ENCODE measurements at places on chromosomes 11 and 22. TPM values are rescaled to one million over a fixed set of nuclear protein-coding genes. Genes with fewer than 3 reads are reported as not detected.
A peak's percentile ranks its signal among the peaks of the same experiment; 100 is the strongest.

DNA sequence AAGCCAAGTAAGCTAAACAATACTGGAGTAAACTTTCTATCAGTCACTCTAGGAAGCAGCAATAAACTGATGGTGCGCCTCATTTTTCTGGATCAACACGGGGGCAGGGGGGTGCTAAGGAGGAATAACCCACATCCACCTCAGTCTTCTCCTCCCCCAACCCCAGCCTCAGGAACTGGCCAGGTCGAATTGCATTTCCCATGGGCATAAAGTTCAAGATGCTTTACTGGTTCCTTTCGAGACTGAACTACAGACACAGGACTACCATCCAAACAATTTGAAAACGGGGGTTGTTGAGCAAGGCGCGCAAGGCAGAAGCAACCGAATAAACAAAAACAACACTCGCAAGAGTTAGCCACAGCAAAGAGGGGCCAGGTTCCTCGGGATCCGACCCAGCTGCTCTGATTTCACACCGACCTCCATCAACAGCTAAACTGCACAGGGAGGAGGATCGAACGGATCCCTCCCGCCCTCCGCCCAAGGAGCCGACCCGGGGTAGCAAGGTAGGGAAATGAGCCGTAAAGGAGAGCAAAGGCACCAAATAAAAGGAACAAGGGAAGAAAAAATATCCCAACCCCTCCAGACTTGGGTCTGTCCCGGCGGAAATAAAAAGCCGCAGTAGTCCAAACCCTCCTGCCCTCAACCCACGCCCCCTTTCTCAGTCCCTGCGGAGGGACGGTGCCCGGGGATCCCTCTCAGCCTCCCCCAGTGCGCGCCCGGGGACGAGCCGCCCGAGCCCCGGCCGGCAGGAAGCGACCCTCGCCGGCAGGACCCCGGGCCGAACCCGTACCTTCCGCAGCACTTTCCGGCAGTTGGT, 801 bp downstream of the SESN3 start:
- H3K27me3 ChIP-seq: no peaks in the 10 kb centered on the region
- H3K4me3 ChIP-seq: peak overlapping the region; percentile 38
- peak; percentile 38 for DNase-seq
- peaks cover 5% of the 10 kb centered on the region for H3K4me1 ChIP-seq
- H3K36me3 ChIP-seq: no peaks in the 10 kb centered on the region

GRCh38 chr11:69744435-69744834, 30.7 kb downstream of the FGF4 start:
- H3K27me3 ChIP-seq: no peaks in the 10 kb centered on the region
- H3K4me1 ChIP-seq: no peaks in the 10 kb centered on the region
- H3K4me3 ChIP-seq: no peak overlapping the region
- DNase-seq: no peak

GRCh38 chr11:38282718-38283117, 1684.7 kb upstream of the RAG2 start:
- H3K27ac ChIP-seq: no peak overlapping the region
- no peak for DNase-seq
- H3K4me3 ChIP-seq: no peak overlapping the region
- H3K4me1 ChIP-seq: no peaks in the 10 kb centered on the region
- H3K27me3 ChIP-seq: no peaks in the 10 kb centered on the region

DNA sequence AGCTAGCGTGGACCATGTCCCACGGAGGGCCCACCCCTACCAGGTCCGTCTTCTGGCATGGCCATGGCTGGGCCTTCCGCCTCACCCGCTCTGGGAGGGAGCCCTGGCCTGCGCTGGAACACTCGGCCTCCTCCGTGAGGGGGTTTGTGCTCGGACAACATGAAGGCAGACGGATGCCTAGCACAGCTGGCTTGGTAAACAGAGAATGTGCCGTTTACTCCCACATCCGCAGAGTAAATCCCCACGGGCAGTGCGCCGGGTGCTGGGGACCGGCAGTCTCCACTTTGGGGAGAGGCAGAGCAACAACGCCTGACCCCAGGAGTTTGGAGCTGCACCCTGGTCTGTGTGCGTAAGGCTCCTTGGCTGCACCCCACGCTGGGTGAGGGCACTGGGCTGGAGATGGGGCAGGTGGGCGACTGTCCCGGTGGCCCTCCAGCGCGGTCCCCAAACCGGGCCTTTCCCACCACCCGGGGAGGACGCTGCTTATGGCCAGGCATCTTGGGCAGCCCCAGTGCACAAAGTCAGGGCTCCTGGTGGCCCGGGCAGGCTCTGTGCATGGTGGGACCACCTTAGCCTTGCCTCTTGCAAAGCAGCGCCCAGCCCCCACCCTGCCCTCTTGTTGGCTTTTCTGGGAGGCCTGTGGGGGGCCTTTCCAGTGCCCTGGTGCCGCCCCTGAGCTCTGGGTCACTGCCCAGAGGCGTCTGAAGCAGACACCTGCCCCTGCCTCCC, 30.7 kb upstream of the MUC5AC start:
- H3K27me3 ChIP-seq: no peaks in the 10 kb centered on the region
- no peaks in the 10 kb centered on the region for H3K36me3 ChIP-seq
- no peaks in the 10 kb centered on the region for H3K4me1 ChIP-seq
- no peak overlapping the region for H3K27ac ChIP-seq
- no peak for DNase-seq

DNA sequence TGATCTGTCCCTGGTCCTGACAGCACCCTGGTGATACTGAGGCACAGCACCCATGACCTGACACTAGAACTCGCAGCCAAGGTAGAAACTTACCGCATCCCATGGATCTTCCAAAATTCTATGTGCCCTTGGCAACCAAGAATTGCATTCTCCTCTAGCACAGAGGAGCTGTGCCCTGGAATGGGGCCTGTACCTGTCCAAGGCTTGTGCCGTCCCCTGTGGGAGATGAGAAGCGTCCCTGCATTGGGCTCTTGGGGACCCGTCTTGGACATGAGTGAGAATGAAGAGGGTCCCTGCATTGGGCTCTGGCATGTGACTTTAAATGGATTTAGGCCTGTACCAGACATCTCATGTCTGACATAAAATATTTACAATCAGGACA, 67.1 kb downstream of the GGTLC2 start:
- no peak overlapping the region for H3K4me3 ChIP-seq
- no peaks in the 10 kb centered on the region for H3K27me3 ChIP-seq
- H3K4me1 ChIP-seq: no peaks in the 10 kb centered on the region
- no peak overlapping the region for H3K27ac ChIP-seq

- no peak overlapping the region for H3K4me3 ChIP-seq
- H3K4me1 ChIP-seq: no peaks in the 10 kb centered on the region
- DNase-seq: no peak
Measured at GRCh38 chr11:91136631-91137030, 913.8 kb upstream of the CHORDC1 start.

DNA sequence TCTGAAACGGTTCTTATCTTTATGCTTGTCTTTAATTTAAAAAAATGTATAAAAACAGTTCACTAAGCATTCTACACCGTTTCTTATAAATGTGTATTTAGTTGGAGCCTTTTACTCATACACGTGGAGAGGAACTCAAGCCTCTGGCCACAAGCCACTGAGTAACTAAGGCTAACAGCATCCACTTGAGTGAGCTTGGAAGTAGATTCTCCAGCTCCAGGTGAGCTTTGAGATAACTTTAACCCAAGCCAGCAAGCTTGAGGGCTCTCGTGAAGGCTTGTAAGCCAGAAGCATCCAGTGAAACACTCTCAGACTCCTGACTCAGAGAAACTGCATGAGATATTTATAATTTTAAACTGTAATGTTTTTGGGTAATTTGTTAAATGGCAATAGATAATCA, 82.6 kb downstream of the ARHGAP20 start:
- no peak for DNase-seq
- no peaks in the 10 kb centered on the region for H3K4me1 ChIP-seq
- H3K27ac ChIP-seq: no peak overlapping the region
- H3K4me3 ChIP-seq: no peak overlapping the region

DNA sequence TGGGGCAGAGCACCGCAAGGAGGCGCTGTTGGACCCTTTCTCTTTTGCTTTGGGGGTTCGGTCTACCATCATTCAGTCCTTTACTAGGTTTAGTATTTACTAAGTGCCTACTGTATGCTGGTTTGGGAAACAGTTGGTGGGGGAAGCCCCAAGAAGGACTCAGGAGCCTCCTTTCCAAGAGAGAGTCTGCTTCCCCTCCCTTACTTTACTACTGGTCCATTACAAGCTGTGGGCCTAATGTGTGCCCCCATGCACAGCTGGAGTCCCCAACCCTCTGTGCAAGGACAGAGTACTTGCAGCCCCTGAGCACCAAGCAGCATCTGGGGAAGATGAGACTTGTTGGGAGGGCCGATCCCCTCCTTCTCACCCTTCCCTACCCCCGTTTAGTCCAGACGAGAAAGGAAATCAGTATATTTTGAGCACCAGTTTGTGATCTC, 876 bp upstream of the UBE2L6 start:
- no peak for DNase-seq
- H3K27me3 ChIP-seq: no peaks in the 10 kb centered on the region
- H3K4me1 ChIP-seq: peaks cover 8% of the 10 kb centered on the region
- H3K36me3 ChIP-seq: no peaks in the 10 kb centered on the region

DNA sequence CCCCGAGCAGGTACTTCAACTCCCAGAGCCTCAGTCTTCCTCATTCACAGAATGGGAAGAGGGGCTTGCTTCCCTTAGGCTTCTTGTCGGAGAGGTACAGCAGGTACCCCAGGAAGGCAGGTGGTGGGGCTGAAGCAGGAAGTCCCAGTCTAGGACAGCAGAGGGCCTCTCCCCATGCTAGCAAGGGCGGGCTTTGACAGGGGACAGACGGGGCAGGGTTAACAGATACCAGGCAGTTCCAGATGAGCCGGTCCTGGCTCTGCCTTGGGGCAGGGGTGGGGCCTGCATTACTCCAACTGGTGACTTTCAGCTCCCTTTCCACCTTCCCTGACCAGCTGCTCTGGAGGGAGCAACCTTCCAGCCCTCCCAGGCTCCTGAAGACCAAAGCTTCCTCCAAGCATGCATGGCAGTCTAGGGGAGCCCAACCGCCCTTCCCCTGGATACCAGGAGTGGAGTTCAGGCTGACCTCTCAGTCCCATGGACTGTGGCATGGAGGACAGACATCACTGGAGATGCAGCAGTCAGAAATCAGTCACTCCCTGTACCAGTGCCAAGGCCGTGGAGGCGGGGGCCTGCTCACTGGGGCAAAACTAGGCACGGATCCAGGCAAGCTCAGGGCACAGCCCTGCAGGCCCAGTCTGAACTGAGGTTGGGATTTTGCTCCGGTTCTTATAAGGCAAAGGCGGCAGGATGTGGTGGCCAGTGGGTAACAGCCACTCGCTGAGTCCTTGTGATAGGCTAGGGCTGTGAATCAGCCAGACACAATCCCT, 60.5 kb downstream of the NAT10 start:
- no peak overlapping the region for H3K27ac ChIP-seq
- no peak overlapping the region for H3K4me3 ChIP-seq
- H3K36me3 ChIP-seq: peaks cover 5% of the 10 kb centered on the region
- H3K27me3 ChIP-seq: no peaks in the 10 kb centered on the region

GRCh38 chr11:117185736-117186430, 7.3 kb downstream of the SIDT2 start:
- H3K27me3 ChIP-seq: no peaks in the 10 kb centered on the region
- no peak overlapping the region for H3K27ac ChIP-seq
- H3K4me3 ChIP-seq: no peak overlapping the region

GRCh38 chr11:120523196-120523595, 11.6 kb downstream of the GRIK4 start:
- no peaks in the 10 kb centered on the region for H3K27me3 ChIP-seq
- H3K4me3 ChIP-seq: no peak overlapping the region
- H3K27ac ChIP-seq: no peak overlapping the region
- H3K36me3 ChIP-seq: no peaks in the 10 kb centered on the region
- DNase-seq: no peak
- no peaks in the 10 kb centered on the region for H3K4me1 ChIP-seq

DNA sequence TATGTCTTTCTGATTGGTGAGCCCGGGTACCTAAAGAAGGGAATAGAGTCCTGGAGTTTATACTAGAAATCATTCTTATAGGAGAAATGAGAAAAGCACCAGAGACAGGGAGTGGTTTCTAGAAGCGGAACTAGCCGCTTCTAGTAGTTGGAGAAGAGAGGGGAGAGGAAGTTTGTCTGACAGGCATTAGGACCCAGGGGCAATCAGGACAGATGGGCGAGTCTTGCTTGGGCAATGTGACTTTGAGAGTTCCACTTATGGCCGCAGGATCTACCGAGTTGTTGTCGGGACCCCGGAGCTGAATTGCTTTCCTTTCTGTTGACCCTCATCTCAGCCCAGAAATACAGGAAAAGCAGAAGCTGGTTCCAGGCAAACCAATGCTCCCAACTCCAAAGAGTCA, 596.8 kb upstream of the CNTN5 start:
- H3K4me3 ChIP-seq: no peak overlapping the region
- no peak for DNase-seq
- H3K27ac ChIP-seq: no peak overlapping the region
- H3K4me1 ChIP-seq: no peaks in the 10 kb centered on the region

DNA sequence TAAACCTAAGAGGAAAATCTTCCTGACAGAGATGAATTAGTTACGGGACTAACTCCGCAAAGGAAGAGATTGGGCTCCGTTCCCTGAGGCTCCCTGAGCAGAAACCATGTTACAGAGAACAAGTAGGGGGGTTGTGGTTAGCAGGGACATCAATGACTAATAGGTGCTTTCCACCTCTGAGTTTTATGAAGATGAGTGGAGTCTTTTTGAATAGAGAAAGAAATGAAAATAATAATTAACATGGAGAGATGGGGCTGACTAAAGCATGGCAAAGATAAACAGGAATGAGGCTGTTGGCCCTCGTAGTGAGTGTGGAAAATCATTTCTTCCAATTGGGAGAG, 47.5 kb upstream of the PICALM start:
- no peak for DNase-seq
- H3K27me3 ChIP-seq: no peaks in the 10 kb centered on the region
- no peak overlapping the region for H3K27ac ChIP-seq

GRCh38 chr11:107792049-107792443, 66.5 kb downstream of the SLC35F2 start:
- no peaks in the 10 kb centered on the region for H3K4me1 ChIP-seq
- H3K27ac ChIP-seq: no peak overlapping the region
- DNase-seq: no peak
- no peaks in the 10 kb centered on the region for H3K27me3 ChIP-seq

- peaks cover 21% of the 10 kb centered on the region for H3K4me1 ChIP-seq
- no peak overlapping the region for H3K4me3 ChIP-seq
- no peak for DNase-seq
- H3K27ac ChIP-seq: peak overlapping the region; percentile 81
- H3K27me3 ChIP-seq: no peaks in the 10 kb centered on the region
Measured at GRCh38 chr22:45783021-45783420, 111.4 kb downstream of the ATXN10 start.

Gene DRD2
- total RNA-seq: 5.6 TPM

Gene BLID
- total RNA-seq: 3.8 TPM

Gene NUCB2
- total RNA-seq: 80.6 TPM

Gene ADORA2A
- total RNA-seq: 16.4 TPM

Gene FGF4
- not detected for total RNA-seq

Gene MMP13
- not detected for total RNA-seq

Gene ACR
- total RNA-seq: 0.28 TPM

Gene TMEM45B
- total RNA-seq: not detected

Gene ARHGEF17
- 35.5 TPM for total RNA-seq

Gene ISX
- total RNA-seq: not detected

Gene BTG4
- not detected for total RNA-seq

Gene MS4A7
- 7.8 TPM for total RNA-seq

Gene MFRP
- not detected for total RNA-seq

Gene NFAM1
- total RNA-seq: 0.44 TPM

Gene WBP2NL
- total RNA-seq: 0.57 TPM

All from adrenal gland (tissue), 19 donors.